ENCODE measurements at places on chromosomes 3 and 15.
A peak's percentile ranks its signal among the peaks of the same experiment; 100 is the strongest.

DNA sequence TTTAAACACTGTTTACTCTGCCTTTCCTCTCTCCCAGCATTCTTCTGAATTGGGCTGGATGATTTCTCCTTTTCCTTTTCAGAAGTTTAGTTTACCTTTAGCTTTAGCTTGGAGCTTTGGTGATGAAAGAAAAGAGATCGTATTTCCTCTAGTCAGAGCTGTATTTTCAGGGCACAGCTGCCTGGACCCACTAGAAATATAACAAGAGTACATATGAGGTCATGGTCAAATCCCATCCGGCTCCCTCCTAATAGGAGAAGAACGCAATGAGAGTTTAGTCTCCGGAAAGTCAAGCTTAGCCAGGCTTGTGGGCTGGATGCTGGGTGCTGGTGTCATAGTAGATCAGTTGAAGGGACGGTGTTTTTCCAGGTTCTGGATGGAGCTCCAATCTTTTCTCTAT is 177.1 kb upstream of the PFN2 start:
- DNase-seq = no peak

DNA sequence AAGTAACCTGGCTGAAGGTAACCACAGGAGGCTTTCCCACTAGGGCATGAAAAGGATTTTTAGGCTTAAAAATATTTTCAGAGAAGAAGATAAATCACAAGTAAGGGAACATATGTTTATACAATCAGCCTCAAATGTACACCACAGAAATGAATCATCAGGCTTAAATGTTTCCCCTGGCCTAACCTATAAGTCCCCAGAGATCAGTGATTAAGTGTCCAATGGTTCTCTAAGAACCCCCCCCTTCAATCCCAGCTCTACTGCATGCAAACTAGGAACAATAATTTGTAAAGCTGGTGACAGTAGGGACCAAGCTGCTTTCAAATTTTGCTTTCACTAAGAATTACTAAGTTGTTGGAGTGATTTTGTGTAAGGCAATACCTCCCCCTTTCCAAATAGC is 431.6 kb upstream of the LMCD1 start:
- DNase-seq = no peak

- DNase-seq = no peak
Measured at GRCh38 chr3:47985381-47985780, 30.8 kb downstream of the MAP4 start.

GRCh38 chr3:66809595-66809958 is 188.5 kb upstream of the KBTBD8 start:
- DNase-seq = no peak

- no peak for DNase-seq
Measured at GRCh38 chr3:100105501-100105900, 8.8 kb downstream of the FILIP1L start.

DNA sequence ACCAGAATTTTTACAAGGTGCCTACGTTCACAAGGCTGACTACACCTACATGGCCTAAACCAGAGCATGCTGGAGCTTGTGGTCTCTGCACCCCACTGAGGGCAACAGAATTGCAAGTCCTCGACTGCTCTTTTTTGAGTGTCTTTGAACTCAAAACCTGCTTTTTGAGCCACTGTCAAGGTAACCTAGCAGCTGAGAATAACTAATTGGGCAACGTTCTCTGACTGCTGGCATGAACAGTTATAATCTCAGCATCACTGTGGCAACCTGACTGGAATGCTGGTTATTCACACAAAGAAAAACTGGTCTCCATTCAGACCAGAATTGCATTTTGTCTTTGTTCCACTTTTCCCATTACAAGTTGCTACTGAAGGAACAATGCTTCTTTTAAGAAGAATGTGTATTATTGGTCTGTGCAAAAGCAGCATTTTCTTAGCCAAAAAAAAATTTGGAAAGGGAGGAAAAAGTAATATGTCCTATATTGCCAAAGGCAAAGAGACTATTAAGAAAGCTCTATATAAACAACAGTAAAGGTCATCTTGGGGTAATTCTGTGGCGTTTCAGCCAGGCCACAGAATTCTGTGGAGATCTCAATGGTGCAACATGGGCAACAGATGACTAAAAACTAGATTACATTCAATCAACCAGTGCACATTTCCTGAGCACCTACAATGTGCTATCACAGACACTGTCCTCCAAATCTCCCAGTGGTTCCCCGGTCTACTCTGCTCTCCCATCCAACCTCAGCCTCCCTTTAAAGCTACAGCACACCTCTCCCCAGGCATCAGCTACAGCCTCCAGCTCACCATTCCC is 76.8 kb downstream of the TNIK start:
- DNase-seq = no peak

DNA sequence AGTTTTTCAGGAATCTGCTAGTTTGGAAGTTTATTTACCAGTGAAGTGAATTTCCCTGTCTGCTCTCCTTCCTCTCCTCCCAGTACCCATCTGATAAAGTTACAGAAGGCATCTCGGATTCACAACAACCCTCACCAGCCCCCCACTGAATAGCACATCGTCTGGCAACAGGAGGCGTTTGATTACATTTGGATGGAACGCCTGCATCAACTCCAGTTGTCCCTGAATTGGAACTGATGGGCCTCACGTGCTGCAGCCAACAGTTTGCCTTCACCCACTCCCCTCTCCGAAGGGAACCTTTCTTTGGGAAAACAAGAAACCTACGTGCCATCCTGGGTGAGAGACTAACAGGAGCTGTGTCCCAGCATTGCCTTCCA is 59.5 kb upstream of the BCL6 start:
- no peak for DNase-seq

GRCh38 chr3:66407611-66408218 is 93.1 kb downstream of the LRIG1 start:
- DNase-seq = peak; percentile 79

- DNase-seq = no peak
Measured at GRCh38 chr3:149443545-149443912, 31.0 kb upstream of the TM4SF4 start.

- DNase-seq = no peak
Measured at GRCh38 chr3:27010834-27011233, 358.3 kb downstream of the NEK10 start.

DNA sequence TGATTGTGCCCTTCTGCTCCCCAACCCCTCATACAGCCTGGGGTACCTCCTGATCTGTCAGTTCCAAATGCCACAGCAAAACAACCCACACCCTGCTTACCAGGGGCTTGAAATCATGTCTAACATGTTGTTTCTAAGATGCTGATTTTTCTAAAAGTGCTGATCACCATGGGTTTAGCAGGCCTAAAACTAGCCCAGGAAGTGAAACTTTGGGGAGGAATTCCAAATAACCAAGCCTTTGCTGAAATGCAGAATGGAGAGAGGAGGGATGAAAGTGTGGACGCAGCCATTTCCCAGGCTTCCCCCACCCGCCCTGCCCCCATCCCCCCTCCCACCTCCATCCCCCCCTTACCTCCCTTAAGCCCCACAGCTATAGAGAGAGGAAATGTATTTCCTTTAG is 2.0 kb upstream of the HRH1 start:
- DNase-seq = no peak

DNA sequence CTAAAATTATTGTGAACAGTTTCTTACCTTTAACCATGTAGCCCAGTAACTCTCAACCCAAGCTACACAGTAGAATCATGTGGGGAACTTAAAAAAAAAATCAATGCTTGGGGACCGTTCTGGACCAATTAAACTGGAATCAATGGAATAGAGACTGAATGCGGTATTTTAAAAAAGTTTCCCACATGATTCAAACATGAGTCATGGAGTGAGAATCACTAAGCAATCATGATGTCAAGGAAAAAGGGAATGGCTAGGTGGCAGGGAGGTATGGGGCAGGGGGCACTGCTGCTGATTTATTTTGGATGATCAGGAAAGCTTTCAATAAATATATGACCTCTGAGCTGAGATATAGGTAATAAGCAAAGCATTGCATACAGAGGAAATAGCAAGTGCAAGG is 250.5 kb upstream of the RORA start:
- no peak for DNase-seq

- DNase-seq = no peak
Measured at GRCh38 chr3:197961582-197961945, 1.5 kb downstream of the LMLN start.

DNA sequence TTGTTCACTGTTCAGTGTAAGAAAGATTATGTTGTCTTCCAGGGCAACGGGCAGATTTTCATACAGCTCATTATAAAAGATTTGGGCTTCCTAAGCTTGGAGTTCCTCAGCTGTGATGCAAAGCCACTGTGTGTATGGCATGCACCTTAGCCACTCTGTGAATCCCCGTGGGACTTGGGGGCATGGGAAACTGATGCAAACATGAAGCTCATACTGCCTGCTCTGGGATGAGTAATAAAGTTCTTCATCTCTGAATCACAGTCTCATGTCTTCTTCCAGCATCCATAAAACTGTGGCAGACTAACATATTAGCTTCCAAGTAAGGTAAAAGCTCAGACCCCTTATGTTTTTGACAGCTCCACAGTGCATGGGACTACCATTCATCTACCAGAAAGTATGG is 154.3 kb upstream of the RORA start:
- DNase-seq = no peak

DNA sequence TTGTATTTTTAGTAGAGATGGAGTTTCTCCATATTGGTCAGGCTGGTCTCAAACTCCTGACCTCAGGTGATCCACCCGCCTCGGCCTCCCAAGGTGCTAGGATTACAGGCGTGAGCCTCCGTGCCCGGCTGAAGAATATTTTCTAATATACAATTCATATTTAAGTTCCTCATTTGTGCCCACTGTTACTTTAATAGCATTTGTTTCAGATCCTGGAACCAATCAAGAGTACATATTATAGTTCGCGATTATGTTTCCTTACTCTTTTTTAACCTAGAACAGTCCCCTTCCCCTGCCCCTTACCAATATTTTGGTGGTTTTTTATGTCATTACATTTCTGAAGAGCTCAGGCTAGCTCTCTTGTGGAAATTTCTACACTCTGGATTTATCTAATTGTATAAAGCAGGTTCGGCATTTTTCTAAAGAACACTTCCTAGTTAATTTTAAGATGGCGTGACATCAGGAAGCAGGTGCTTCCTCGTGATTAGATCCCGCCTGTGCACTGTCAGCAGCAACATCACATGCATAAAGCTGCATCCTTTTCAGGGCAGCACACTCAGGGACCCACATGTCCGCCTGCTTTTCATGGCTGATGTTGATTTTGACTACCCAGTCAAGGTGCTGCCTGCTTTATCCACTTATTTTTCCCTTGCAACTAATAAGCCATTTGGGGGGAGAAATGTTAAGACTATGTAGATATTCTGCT is 88.7 kb upstream of the EPHB3 start:
- DNase-seq = peak; percentile 6

GRCh38 chr15:37536967-37537605 is 397.4 kb upstream of the TMCO5A start:
- no peak for DNase-seq

- DNase-seq = no peak
Measured at GRCh38 chr3:7536510-7536909, 675.6 kb downstream of the GRM7 start.

DNA sequence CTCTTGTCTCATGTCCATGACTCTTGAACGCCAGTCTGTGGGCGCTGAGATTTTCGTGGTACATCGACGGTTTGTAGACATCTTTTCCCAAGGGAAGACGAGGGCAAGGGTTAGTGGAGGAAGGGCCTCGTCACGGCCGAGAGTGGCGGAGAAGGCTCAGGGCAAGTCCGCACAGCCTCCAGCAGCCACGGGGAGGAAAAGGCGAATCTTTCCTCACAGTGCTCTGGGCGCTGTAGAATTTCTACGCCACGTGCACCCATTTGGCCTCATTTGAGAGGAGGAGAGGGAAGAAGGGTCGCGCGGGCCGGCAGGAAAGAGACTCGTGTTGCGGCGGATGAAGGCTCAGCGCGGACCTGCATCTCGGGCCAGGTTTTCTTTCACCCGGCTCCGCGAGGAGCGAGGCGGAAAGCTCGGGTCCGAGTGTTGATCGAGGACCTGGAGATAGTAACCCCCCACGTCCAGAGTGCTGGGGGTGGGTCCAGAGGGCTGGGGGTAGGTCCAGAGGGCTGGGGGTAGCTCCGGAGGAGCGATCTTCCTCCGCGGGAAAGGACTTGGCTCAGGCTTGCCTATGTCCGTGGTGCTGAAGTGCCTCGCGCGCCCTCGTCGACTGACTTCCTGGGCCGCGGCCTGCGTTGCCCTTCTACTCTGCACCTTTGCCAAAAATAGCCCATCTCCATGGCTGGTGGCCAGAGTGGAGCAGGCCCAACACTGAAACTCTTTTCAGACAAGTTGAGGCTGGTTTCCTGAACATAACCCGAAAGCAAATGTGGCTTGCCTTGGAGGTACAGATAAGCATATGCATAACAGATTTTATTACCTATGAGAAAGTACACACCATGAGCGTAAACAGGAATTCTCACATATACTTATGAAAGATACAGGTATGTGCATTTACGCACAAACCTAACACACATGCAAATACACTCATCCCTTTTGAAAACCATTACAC is 1.1 kb downstream of the SLC35G2 start:
- DNase-seq = peak; percentile 41

- no peak for DNase-seq
Measured at GRCh38 chr3:197465197-197465995, 90.4 kb downstream of the BDH1 start.

DNA sequence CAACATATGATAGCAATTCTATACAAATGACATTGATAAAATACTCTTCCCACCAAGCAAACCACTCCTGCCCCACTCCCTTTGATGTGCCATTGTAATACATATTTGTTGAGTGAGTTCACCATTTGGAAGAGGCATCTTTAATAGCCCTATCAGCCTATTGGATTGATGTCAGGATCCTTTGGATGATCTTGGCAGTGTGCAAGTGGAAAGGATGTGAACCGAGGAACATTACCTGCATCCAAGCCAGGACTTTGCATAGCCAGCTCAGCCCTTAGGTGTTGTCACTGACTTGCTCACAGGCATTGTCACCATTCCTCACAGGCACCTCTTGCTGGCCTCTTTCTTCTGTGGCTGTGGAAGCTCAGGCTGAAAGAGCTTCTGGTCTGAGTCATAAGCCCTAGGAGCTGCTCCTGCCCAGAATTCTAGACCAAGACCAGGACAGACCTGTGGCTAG is 16.5 kb upstream of the TIMP4 start:
- no peak for DNase-seq

GRCh38 chr3:70984776-70985482 is 598.6 kb downstream of the FOXP1 start:
- DNase-seq = no peak
